EL (cell line): ENCODE measurements at places on chromosomes 12 and 14.

- DNase-seq, result no peak
Observed at GRCh38 chr14:99479160-99479905, 1.3 kb downstream of the SETD3 start.

DNA sequence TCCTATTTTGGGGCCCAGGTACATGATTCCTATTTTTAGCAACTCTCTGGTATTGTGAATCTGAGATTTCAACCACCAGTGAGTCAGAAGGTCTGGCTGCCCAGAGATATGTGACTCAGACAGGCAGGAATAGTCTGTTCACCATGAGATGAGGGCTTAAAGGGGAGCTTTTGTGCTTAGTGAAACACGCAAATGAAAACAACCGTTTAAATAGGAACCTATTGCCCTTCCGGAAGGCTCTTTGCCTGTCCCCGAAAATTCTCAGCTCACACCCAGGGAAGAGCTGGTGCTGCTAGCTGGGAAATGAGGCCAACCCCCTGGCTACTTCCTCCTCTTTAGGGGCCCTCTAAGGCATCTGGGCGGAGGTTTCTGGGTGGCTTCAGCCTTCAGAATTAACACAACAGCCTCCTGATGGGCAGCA is 283.6 kb downstream of the CACNA1C start:
- peak; percentile 93 for DNase-seq

DNA sequence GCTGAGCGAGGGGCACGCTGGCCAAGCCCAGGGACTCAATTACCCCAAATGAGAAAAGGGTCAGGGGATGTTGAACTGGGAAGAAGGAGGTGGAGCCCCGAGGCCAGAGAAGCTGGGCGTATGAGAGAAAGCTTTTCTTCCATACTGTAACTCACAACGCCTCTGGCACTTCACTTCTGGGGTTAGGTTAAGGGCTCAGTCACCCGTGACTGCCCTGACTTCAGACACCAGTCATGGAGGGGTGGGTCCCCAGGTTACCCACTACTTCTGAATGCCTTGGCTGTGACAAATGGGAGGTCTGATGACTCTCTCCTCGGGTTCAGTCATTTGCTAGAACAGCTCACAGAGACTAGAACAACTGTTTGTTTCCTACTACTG is 5.5 kb upstream of the GPR132 start:
- no peak for DNase-seq

GRCh38 chr14:57937676-57938075 is 71.8 kb upstream of the SLC35F4 start:
- no peak for DNase-seq

DNA sequence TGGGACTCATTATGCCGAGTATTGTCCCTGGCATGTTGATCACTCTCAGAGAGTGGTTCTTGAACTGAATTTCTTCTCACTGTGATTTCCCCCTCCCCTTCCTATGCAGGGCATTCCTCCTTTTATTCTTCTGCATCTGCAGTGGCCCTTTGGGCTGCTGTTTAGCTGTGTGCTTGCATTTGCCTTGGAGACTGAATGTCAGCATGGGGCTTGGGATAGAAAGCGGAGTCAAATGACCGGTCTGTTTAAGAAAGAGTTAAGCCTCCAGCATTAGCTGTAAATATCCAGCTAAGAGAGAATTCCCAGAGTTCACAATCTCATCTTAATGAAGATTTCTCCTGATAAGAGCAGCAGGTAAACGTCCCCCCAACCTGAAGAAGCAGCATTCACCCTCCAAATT is 65.6 kb upstream of the RMST start:
- DNase-seq, result no peak

GRCh38 chr12:240566-240965 is 22.1 kb downstream of the SLC6A13 start:
- no peak for DNase-seq

DNA sequence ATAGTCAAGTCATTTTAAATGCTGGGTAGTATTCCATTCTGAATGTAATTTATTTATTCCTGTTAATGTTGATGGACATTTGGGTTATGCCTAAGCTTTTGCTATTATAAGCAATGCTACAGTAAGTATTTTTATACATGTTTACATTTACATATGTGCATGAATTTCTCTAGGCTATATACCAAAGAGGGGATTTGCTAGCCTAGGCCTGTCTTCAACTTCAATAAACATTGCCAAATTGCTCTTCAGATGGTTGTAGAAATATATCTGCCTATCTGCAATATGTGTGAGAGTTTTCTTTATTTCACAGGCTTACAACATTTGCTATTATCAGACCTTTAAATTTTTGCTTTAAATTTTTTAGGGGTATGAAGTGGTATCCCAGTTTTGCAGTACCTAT is 87.0 kb downstream of the MIPOL1 start:
- no peak for DNase-seq

GRCh38 chr14:99286761-99287160 is 14.8 kb upstream of the BCL11B start:
- no peak for DNase-seq

DNA sequence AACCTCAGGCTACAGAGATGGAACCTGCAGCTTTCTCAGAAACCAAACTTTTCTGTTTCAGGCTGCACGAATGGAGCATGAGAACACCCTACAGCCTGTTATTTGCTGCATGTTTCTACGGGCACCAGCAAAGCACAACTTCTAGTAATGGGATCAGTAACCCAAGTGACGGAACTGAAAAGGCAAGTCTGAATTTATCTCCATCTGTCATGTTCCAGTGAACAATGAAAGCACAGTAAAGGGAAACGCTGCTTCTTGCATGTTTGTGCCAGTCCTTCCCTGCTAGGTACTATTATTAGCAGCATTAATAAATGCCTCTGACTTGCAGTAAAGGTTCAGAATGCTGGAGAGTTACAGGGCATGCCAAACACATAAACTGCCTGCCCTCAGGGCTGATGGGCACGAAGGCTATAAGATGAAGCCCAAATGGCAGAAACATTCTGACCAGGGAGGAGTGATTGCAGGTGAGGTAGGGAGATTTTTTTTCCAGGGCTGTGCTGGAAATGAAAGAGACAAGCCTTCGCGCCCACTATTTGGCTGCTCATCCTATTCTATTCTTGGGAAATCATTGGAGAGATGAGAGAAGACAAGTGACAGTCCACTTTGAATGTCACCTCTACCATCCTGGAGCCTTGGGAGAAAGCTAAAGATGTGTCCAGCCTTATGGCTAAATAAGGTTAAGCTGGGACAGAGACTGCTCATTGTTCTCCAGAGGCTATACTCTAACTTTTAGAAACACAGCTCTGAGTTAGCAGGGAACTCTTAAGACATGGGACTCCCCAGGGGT is 100.4 kb upstream of the PLXNC1 start:
- no peak for DNase-seq

- DNase-seq, result peak; percentile 56
Observed at GRCh38 chr12:106358396-106359241, 1.1 kb downstream of the POLR3B start.

DNA sequence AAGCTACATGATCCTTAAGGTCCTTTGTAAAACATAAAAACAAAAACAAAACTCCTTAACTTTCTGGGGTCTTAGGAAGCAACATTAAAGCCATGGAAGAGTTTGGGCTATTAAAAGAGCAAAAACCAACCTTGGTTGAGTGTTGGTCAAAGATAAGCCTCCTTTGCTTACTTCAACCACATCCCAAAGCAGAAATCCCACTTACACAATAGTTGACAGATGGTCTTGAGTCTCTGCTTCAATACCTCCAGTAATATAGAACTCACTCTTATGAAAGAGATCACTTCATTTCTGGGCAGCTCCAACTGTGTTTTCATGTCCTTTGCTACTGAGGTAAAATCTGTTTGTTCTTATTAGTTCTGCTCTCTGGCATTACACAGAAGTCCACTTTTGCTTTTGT is 125.8 kb downstream of the SLC38A4 start:
- no peak for DNase-seq

DNA sequence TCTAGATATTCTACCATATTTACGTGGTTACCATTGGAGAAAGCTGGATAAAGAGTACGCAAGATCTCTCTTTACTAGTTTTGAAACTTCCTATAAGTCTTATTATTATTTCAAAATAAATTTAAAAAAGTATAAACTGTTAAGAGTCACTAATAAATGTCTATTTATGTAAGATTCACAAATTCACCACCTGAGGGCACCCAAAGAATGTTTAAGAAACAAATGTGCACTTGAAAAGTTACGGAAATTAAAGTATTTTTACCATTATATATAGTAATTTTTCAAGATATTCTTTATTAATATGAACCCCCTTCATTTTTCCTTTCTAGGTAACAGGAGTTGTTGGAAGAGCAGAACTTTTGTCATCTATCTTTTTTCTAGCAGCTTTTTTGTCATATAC is 11.9 kb downstream of the TMTC3 start:
- peak; percentile 48 for DNase-seq

DNA sequence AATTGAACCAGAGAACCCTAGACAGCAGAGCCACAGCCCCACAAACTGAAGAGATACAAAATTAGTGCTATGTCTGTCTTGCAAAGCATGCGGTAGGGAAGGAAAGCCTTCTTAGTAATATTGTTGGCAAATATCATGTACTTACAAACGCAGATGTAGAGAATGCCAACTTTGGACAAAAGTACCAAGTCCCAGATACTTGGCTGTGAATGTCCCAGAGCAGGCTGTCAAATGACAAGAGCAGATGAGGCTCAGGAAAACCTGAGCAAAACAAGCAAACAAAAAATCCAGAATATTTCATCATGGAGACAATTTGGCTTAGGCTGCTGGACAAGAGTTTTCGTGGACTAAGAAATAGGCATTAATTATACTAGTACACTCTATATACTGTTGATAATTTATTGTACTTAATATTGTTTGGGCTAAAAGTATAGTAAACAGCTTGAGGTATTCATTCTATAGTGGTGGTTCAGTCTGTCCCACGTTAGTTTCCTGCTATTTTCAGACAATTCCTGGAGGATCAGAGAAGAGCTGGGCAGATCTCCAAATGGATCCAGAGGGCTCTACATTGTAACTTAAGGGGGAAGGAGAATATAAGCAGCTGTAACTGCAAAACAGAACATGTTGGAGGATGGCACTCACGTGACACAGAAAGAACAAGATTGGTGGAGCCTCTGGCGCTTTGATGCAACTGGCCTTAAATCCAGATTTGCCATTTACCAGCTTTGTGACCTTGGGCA is 329.8 kb downstream of the ATP23 start:
- DNase-seq, result no peak

DNA sequence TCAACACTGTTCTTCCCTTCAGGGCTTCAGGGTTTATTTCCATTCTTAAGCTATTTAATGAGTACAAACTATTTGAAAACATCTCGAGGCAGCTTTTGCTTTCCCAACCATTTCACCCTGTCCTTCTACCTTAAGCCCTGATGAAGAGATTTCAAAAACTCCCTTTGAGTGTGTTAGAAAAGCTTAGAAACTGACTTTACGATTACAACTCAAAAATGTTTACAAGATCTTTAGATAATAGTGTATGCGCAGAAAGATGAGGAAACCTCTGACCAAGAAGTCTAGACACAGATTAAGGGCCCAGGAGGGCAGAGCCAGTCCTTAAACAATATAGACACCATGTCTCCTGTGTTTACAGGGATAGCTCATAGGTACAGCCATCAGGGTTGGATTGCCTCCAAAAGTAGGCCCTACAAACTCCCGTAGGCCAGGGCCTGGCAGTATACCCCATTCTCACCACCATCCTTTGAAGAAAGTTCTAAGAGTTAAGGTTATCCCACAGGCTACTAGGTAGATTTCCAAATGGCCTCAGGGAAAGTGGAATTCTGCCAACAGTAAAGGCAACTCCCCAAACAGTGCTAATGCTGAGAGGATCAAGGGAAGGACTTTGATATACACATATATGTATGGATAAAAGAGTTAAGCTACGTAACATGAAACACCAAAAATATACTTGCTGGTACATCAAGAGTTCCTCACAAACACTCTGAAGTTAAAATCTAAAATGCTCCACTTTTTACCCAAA is 11.4 kb upstream of the SOS2 start:
- no peak for DNase-seq

GRCh38 chr14:99982537-99983250 is 82.5 kb upstream of the EVL start:
- DNase-seq, result peak; percentile 66

DNA sequence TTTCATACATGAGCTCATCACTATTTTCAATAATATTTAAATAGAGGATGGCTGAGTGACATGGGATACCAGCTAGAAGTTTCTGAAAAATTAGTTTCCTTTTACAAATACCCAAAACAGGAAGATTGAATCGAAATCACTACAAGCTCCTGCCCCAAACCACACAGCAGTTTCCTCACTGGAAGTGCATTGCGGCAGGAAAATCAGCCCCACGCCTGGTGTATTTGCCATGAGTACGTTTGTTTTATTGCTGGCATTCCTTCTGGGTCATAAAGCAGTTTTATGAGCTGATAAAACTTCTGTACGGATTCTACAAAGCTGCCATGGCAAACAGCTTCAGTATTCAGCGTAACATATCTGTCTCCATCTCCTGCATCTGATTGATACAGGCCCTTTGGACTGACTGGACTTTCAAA is 23.7 kb downstream of the CDC42BPB start:
- DNase-seq, result no peak

DNA sequence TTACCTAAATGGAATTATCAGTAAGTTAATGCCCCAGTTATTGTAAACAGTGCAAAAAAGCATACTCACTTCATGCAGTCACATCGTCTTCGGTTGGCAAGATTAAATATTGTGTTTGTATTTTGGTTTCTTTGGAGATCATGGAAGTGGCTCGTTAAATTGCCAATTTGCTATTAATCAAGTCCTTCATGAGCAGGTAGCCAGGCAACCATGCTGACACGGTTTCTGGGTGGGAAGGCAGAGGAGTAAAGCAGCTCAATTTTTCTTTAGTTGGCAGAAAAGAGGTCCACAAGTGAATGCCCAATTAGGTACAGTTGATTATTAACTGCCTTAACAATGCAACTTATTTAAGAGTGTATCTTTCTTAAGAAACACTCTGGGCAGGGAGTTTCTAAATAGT is 43.9 kb downstream of the PPP4R3A start:
- no peak for DNase-seq

GRCh38 chr14:69776875-69777453 is 10.0 kb downstream of the SRSF5 start:
- no peak for DNase-seq
